ENCODE measurements at places on chromosomes 3 and 15. TPM values are rescaled to one million over a fixed set of nuclear protein-coding genes. Genes with fewer than 3 reads are reported as not detected.

GRCh38 chr3:43144761-43145490, 39.0 kb upstream of the POMGNT2 start:
- no peak for DNase-seq

CCR8 gene
- total RNA-seq, result 0.74 TPM

- no peak for DNase-seq
These were observed 43.7 kb downstream of the MAGI1 start for GRCh38 chr3:65995030-65995429.

- DNase-seq, result no peak
These were observed 61.0 kb downstream of the HMG20A start for GRCh38 chr15:77481670-77482069.

- DNase-seq, result no peak
These were observed 57.3 kb downstream of the LSM3 start for GRCh38 chr3:14235912-14236295.

DNA sequence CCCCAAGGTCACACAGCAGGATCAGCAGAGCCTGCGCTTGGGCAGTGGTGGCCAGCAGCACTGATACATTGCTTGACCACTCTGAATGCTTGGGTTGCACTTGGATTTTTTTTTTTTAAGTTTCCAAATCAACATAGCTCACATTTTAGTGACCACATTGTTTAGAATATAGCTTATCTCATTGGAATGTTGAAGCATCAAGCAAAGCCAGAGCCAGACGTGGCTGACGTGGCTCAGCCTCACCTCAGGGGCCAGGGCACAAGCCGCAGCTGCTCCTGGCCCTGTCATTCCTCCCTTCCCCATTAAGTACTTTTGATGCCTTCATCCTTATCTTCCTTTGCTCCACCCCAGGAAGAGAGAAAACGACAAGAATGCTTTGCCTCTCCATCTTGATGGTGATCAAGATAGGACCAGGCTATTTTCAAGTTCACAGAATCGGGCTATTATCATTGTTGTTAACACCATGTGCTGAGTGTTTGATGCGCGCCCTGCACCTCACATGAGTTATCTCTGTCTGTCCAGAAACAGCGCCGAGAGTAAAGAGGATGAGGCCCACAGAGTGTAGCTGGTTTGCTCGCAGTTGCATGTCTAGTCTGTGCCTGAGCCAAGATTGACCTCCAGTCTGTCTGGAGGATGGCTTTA, 75.8 kb downstream of the AAGAB start:
- DNase-seq, result no peak

GRCh38 chr3:71423151-71423906, 160.2 kb downstream of the FOXP1 start:
- no peak for DNase-seq

Measured in activated CD4-positive, alpha-beta T cell treated with anti-CD3 and anti-CD28 coated beads, Interleukin-2, amount 10 ng/mL, durations not matched to agents 7 days and 5 days (primary cell).